ENCODE measurements at places on chromosomes 3 and 15.
A peak's percentile ranks its signal among the peaks of the same experiment; 100 is the strongest.

DNA sequence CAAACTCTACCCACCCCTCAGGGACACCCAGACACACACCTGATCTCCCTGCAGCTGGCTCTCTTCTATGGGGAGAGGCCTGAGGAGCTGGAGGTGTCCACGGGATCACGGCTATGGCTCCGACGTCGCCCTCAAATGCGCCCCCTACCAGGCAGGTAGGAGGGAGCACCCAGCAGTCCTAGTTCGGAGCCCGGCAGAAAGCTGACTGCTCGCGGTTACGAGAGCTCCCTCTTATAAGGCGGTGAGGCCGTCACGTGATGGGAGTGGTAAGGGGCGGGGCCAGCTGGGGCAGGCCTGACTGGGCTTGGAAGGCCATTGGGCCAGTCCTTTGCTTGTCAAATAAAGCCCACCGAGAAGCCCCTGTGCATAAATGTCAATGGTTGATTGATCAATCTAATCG, at the start of gene PRR20G:
Gene PRR20G (minus strand): TSS at position 207 of the 400 bp plus-strand sequence. CDS start 681 bp downstream, outside the sequence.
- no peaks in the 10 kb centered on the region for H3K27me3 ChIP-seq
- no peak within 1 kb of the TSS for H3K4me3 ChIP-seq
- H3K4me1 ChIP-seq: no peaks in the 10 kb centered on the region
- no peaks in the 10 kb centered on the region for H3K36me3 ChIP-seq

GRCh38 chr3:154971341-154971740, 108.8 kb upstream of the MME start:
- DNase-seq: no peak
- H3K4me3 ChIP-seq: no peak overlapping the region
- H3K4me1 ChIP-seq: no peaks in the 10 kb centered on the region
- H3K36me3 ChIP-seq: no peaks in the 10 kb centered on the region
- H3K27me3 ChIP-seq: no peaks in the 10 kb centered on the region
- peak overlapping the region; percentile 3 for H3K27ac ChIP-seq

- no peaks in the 10 kb centered on the region for H3K36me3 ChIP-seq
- no peak overlapping the region for H3K4me3 ChIP-seq
- H3K27me3 ChIP-seq: peaks cover 8% of the 10 kb centered on the region
- no peak overlapping the region for H3K27ac ChIP-seq
Measured at GRCh38 chr15:45399381-45400212, 21.3 kb upstream of the GATM start.

DNA sequence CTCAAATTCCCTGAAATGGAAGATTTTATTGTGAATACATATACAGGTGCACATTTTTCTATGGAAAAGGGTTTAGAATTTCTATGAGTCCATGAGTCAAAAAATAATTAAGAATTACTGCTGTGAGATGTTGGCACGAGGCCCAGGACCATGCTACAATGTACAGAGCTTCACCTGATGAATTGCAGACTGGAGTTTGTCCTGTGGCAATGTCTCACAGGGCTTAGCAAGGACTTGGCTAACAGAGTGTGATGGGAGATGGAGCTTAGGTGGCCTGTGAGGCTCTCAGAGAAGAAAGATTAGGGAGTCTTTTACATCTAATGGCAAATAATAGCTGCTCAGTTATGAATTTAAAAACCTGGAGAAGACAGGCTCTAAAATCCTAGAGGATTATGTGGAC, 219.5 kb upstream of the CBLB start:
- H3K4me3 ChIP-seq: no peak overlapping the region
- no peak overlapping the region for H3K27ac ChIP-seq

- H3K4me3 ChIP-seq: no peak overlapping the region
- no peak overlapping the region for H3K27ac ChIP-seq
- no peaks in the 10 kb centered on the region for H3K4me1 ChIP-seq
- DNase-seq: no peak
Measured at GRCh38 chr3:31114929-31115283, 220.4 kb upstream of the GADL1 start.

GRCh38 chr15:100186960-100187359, 154.8 kb downstream of the ADAMTS17 start:
- no peaks in the 10 kb centered on the region for H3K36me3 ChIP-seq
- no peak for DNase-seq
- no peak overlapping the region for H3K4me3 ChIP-seq
- no peaks in the 10 kb centered on the region for H3K27me3 ChIP-seq
- H3K27ac ChIP-seq: no peak overlapping the region
- no peaks in the 10 kb centered on the region for H3K4me1 ChIP-seq
